HFF-Myc (cell line): ENCODE measurements at places on chromosomes 2 and 18.

GRCh38 chr2:132374551-132374950, 42.1 kb upstream of the GPR39 start:
- DNase-seq, result no peak

DNA sequence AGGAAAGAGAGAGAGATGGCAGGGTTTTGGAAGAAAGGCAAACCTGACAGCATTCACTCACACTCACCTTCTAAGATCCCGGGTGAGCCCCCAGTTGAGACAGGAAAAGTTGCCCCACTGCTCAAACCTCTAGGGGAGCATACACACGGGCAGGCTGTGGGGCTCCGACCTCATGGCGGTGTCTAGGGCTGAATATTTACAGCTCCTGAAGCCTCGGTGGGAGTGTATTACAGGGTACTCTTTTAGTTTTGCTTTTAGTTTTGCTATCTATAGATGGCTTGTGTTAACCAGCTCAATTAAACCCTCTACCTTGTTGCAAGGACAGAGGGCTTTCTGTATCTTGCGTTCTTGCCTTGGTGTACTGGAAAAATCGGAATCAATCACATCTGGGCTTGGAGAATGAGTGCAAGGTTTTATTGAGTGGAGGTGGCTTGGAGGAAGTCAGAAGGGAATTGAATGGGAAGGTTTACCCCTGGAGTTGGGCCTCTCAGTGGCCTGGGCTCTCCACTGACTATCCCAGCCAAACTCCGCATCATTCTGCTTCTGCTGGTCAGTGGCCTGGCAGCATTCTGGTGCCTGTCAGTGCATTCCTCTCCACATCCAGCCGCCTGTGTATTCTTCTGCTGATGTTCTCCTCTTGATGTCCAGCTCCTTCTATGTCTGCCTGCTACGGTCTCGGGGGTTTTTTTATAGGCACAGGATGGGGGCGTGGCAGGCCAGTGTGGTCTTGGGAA, 10.1 kb upstream of the IFIH1 start:
- DNase-seq, result no peak

GRCh38 chr2:157838442-157839161, 37.5 kb downstream of the ACVR1 start:
- peak; percentile 71 for DNase-seq

- DNase-seq, result no peak
These were observed 120.5 kb downstream of the MTCL1 start for GRCh38 chr18:8825729-8826375.

- DNase-seq, result no peak
These were observed 188.0 kb upstream of the PKDCC start for GRCh38 chr2:41859615-41860514.
